ENCODE measurements at places on chromosomes 5 and 9.

GRCh38 chr5:141121985-141122384 lies 367 bp downstream of the PCDHB4 start:
- no peak for DNase-seq

- no peak for DNase-seq
Measured at GRCh38 chr5:126106029-126106428, 317.2 kb upstream of the GRAMD2B start.

- DNase-seq: no peak
Measured at GRCh38 chr5:118554981-118555380, 433.4 kb downstream of the DTWD2 start.

DNA sequence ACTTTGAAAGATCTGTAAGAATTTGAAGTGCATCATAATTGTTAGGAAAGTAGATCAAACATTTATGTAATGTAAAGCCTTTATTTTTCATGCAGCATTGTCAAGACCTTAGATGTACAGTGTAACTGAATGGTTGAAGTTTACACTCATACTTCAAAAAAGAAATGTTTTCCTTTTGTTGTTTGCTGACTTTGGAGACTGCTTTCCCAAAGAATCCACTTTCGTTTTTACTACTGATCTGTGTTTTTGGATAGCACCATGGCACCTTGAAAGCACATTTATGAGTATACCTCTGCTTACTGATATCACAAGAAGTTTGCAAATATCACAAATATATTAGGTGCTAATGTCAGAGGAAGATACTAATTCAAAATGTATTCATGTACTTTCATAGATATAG lies 50.0 kb downstream of the PIP5K1B start:
- no peak for DNase-seq

GRCh38 chr9:28092981-28093936 lies 520.0 kb upstream of the C9orf72 start:
- no peak for DNase-seq

DNA sequence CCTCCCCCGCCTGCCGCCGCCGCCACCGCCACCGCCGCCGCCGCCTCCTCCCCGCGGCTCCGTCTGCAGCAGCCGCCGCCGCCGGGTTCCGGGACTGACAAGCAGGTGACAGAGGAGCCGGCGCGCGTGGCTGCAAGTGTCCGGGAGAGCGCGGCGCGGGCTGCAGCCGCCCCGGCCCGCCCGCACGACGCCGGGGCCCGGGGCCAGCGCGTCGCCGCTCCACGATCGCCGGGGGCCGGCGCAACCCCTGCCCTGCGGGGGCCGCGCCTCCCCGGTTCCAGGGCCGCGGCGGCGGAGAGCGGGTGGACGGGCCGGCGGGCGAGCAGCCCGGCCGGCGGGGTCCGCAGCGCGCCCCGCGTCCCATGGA lies 343 bp downstream of the LMX1B start:
- no peak for DNase-seq

DNA sequence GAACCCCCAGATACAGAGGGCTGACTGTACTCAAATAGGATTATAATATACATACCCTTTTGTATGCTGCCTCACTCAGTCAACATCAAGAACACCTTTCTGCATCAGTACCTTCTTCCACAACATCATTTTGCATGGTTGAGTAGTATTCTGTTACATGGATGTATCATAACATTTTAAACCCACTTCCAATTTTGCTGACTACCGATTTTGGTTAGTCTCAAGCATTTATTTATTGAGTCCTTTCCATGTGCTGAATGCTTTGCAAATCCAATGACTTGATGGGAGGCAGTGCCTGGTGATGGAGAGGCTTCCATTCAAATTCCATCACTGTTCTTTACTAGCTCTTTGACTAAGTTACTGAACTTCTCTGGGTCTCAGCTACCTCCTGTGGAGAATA lies 182.0 kb upstream of the KLF4 start:
- DNase-seq: no peak

DNA sequence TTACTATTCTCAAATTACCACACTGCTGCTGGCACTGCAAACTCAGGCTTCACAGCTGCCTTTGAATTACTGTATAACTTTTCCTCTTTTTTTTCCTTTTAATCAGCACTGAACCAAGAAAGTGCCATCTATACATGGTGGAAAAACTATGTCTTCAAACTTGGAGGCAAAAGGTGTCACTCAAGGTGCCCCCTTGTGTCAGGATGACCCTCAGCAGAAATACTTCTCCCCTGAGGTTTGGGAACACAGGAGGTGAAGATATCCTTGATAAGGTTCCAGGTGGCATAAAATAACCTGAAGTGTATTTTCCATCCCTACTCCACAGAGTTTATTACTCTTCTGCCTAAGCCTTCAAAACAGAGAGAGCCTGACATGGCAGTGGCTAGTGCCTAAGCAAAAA lies 14.5 kb downstream of the FRMD3 start:
- DNase-seq: no peak

DNA sequence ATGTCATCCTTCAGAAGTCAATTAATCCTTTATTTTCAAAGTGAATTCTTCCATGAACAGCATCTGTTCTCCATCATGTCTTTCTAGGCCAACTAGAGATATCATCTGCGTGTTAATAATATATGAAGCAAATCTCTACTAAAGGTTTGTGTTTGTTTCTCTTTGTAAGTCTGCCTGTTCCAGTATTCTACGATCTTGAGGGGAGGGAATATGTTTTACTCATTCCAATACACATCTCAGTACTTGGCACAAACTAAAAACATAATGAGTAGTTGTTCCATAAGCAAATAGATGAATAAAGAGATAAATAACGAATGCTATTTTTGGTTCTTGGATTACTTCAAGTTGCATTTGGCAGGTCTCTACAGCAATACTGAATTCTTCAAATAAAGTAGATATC lies 470.7 kb upstream of the GRIN3A start:
- DNase-seq: no peak

GRCh38 chr9:128092199-128092977 lies 24.4 kb downstream of the SLC25A25 start:
- DNase-seq: no peak

GRCh38 chr5:33257807-33258429 lies 182.8 kb upstream of the TARS1 start:
- DNase-seq: no peak

GRCh38 chr9:93300585-93301081 lies 116.7 kb downstream of the WNK2 start:
- no peak for DNase-seq

- no peak for DNase-seq
Measured at GRCh38 chr9:128244091-128244836, 31.5 kb downstream of the GOLGA2 start.

DNA sequence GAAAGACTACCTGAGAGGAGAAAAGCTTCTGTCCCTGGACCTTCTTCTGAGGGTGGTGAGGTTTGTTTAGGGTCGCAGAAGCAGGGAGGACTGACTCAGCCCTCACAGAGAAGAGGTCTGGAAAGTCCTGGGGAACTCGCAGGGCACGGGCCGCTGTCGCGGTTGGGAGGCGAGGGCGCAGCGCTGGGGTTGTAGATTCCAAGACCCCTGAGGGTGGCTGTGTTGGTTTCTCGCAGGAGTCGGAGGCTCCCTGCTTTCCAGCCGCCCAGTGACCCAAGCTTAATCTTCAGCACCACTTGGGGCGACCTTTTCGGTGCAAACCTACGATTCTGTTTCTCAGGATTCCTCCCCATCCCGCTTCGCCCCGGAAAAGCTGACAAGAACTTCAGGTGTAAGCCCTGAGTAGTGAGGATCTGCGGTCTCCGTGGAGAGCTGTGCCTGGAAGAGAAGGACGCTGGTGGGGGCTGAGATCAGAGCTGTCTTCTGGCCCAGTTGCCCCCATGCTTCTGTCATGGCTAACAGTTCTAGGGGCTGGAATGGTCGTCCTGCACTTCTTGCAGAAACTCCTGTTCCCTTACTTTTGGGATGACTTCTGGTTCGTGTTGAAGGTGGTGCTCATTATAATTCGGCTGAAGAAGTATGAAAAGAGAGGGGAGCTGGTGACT lies 482 bp downstream of the SLC27A6 start:
- no peak for DNase-seq

GRCh38 chr5:161376034-161376433 lies 170.5 kb downstream of the GABRB2 start:
- no peak for DNase-seq

- DNase-seq: no peak
Measured at GRCh38 chr9:22228542-22228941, 218.1 kb upstream of the DMRTA1 start.

- DNase-seq: no peak
Measured at GRCh38 chr5:120507197-120507596, 43.1 kb downstream of the PRR16 start.

- DNase-seq: no peak
Measured at GRCh38 chr9:70613024-70613768, 198.7 kb upstream of the KLF9 start.

DNA sequence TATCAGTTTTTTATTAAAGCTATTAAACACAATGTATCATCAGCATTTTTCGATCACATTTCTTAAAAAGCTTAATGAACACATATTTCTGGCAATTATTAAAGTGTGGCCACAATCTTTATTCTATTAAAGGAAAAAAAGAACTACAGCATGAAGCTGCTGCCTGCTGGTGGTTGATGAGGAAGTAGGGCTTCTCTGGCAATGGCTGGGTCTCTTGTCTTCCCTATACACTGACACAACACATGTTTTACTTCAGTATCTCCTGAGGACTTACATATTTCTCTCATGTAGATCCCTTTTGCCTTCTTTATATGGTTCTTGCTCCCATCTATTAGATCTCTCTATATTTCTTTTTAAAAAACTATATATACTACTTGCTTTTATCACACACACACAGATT lies 590.7 kb downstream of the RAB3C start:
- DNase-seq: no peak

DNA sequence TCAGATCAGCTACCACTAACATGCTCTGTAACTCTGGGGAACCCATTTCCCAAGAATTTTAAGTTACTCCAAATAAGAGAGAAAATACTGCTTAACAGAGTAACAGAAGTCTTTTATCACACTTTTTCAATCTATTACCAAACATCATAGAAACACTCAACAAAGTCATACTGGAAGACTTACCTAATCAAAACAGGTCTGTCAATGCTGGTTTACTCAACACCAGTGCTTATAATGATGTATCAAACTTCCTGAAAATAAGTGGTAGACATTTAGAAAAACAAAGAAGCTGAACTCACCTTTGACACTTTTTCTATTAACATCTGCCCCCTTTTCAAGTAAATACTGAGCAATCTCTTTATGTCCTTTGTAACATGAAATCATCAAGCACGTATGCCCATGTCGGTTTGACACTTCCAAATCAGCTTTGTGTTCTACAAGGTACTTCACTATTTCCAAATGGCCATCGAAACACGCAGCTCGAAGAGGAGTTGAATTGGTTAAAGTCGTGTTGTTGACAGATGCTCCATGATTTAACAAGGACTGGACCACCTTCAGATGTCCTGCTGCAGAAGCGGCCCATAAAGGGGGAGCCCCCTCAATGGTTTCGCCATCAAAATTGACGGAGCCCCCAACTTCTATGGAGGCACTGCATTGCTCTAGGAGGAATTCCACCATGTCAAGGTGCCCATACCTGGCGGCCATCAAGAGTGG lies 1.8 kb downstream of the FEM1C start:
- DNase-seq: no peak

GRCh38 chr5:99045871-99046270 lies 117.1 kb upstream of the CHD1 start:
- DNase-seq: no peak

DNA sequence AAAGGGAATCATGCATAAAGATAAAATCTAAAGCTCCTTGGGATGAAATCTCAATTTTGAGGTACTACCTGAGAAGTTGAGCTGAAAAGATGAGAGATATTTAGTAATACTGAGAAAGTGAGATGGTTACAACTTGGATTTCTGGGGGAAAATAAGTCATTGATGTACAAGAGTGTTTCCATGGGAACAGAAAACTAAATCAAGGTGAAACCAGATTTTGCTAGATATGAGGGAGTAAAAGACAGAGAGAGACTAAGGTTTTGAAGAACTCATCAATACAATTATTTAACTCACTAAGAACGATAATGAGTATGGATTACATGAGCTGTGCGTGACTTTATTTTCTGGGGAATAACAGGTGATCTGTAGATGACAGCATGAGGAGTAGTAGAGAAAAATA lies 10.2 kb upstream of the ST8SIA4 start:
- DNase-seq: no peak

DNA sequence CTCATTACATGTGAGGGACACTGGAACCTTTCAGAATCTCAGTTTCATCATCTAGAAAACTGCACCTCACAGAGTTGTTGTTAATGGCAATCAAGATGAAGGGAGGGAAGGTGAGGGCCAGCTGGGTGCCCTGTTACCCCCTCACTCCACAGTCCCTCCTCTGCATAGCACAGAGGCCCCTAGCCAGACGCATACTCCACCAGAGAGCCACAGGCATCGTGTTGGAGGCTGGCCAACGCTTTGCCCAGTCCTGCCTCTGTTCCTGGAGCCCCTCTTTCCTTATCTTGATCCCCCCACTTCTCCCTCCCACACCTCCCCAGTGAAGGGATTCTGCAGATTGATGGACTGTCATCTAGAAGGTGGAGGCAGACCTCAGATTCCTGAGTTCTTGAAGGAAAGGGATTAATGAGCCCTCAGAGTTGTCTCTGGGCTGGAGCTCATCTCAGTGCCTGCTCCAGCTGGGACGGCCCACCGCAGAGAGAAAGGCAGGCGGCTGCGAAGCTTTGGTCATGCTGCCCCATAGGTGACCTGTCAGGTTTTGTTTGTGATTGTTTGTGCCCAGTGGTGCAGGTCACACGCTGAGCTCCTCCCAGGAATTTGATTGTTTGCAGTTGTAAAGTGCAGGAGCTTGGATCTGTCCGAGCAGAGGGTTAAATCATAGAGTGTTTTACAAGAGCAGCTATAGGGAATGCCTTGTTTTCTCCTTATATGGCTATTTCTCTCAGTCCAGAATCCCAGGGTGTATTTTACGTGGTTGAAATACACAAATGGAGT lies 487.3 kb downstream of the CCDC171 start:
- DNase-seq: no peak

GRCh38 chr5:150987746-150988145 lies 32.6 kb upstream of the GPX3 start:
- no peak for DNase-seq

DNA sequence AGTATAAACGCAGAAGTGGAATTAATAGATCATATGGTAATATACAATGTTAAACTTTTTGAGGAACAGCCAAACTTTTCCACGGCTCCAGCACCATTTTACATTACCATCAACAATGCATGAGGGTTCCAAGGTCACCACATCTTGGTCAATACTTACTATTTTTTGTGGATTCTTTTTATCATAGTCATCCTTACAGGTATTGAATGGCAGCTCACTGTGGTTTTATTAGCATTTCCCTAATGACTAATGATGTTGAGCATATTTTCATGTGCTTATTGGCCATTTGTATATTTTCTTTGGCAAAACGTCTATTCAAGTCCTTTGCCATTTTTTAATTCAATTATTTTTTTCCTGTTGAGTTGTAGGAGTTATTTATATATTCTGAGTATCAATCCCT lies 14.1 kb upstream of the RAPGEF6 start:
- no peak for DNase-seq

DNA sequence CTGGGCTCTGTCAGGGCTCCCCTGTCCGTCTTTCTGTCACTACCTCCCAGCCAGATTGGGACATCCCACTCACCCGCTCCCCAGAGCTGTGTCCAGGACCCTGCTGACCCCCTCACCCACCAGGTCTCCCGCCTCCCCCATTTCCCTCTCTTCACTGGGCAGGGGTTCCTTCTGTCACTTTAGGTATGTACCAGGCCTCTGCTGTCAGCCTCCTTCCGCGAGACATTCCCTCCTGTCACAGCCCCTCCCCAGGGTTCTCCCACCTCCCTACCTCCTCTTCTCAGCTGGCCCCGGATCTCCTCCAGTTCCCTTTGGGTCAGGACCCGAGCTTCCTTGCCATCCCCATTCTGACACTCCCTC lies 488 bp downstream of the POLR1E start:
- DNase-seq: no peak

Data from CD8-positive, alpha-beta T cell (primary cell).